ENCODE measurements at places on chromosomes 3 and 15.
A peak's percentile ranks its signal among the peaks of the same experiment; 100 is the strongest.

- DNase-seq: peak; percentile 48
These were observed 2.0 kb downstream of the ABTB1 start for GRCh38 chr3:127674790-127675189.

- DNase-seq: no peak
These were observed 8.7 kb downstream of the STX19 start for GRCh38 chr3:94019659-94020058.

DNA sequence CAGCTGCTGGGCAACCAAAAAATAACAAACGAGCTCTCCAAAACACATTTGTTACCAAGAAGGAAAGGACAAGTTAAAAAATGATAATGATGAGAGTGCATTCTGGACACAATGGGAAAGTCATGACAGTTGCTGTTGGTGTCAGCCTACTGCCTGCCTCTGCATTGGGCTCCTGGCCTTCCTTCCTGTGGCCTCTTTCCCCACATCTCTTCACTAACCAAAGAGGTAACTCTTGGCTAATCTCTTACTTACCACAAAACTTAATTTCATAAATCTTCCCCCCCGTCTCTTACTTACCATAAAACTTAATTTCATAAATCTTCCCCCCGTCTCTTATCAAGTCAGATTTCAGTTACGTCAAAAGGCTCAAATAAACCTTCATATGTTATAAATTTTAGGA, 58.6 kb downstream of the AGTR1 start:
- no peak for DNase-seq

GRCh38 chr3:18438586-18438985, 13.4 kb upstream of the SATB1 start:
- no peak for DNase-seq

- no peak for DNase-seq
These were observed 490.9 kb upstream of the CFAP20DC start for GRCh38 chr3:59540696-59541095.

DNA sequence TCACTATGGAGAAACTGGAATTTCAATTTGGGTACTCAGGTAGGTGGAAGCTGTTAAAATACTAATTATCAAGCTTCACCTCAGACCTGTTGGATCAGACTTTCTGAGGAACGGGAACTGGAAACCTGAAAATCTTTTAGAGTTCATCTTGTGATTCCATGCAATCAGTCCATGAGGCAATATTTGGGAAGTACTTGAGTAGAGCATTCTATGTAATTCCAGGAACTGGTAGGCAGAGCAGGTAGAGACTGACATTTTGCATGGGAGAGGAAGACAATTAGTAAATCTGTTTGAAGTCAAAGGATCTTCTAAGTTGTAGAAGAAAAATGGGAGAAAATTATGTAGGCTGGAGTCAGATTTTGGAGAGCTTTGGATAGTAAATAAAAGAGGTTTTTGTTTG, 43.1 kb downstream of the FGF7 start:
- DNase-seq: no peak

DNA sequence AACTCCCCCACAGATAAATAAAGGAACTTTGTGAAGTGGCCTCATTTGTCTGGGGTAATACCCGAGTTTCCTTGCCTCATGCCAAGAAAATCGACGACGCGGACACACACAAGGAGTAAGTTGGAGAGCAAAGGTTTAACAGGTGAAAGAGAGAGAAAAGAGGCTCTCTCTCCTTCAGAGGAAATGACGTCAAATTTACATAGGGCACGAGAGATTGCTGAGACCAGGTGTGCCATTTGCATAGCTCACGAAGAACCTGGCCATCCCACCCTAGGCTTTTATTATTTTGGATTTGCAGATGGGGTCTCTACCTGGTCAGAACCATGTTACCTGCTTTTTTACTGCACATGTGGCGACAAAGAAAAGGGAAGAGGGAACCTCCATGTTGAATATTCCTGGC, 49.3 kb upstream of the IGF2BP2 start:
- DNase-seq: no peak

- DNase-seq: no peak
These were observed 14.0 kb upstream of the TMF1 start for GRCh38 chr3:69066121-69066520.

DNA sequence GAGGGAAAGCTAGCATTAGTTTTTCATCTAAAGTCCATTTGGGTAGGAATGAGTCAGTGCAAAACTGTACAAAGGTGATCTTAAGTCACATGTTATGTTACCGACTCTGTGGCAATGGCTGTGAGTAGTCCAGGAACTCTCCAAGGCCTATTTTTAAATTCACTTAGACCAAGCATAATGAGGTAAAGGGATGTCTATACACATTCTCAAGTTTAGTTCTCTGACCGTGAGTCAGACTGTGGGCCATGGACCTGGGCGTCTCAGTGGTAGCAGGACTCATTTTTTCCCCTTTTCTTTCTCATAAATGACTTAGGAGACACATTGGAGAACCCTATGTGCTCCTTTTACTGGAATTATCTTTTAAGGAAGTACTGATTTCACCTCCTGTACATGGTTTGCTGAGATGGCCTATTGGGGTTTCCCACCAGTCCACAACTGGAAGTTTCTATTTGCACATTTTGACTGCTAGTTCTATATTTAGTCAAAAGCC, 488.7 kb upstream of the TPRG1 start:
- no peak for DNase-seq

DNA sequence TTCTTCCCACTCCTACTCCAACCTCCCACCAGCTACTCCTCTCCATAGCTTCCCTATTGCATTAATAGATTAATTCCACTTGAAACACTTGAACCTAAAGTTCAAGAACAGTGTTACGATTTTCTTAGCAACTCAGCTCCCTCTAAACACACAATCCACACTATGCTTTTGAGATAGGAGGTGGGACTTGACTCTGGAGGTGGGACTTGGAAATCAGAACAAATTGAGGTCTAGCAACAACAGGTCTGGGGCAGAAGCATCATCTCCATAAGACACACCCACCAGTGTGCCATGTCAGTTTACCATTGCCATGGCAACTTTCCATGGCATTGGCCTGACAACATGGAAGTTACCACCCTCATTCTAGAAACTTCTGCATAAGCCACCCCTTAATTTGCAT, 336.5 kb upstream of the ALCAM start:
- DNase-seq: no peak

GRCh38 chr3:50749822-50750221, 75.1 kb downstream of the DOCK3 start:
- no peak for DNase-seq

- DNase-seq: no peak
These were observed 93.3 kb upstream of the SLC4A7 start for GRCh38 chr3:27577504-27577903.

DNA sequence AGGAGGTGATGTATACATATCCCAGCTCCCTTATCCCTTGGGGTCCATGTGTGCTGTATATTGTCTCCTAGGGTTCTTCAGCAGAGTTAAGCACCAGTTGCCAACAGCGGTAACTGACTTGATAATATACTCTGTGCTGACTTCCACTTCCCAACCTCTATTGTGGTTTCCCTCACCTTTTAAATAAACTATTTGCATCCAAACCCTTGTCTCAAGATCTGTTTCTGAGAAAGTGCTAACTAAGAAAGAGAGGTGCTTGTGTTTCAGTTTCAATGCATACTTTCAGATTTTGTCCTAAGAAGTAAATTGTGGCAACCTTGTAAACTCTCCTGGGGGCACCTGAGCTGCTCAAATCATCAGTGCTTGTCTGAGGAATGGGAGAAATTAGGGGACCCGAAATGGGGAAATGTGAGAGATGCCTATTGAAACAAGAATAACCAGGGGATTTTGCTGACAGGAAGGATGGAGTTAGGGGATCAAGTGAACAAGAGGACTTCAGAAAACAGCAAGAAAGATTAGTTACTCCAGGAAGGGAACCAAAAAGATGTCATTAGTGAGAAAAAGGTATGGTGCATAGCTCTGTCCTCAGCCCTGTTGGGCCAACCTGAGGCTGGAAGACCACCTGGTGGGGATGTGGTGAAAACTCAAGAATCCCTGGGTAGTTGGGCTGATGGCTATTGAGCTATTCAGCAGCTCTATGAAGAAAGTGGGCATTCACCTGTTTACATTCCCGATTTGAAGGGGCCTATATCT, 50.9 kb upstream of the MRPL3 start:
- no peak for DNase-seq

- DNase-seq: no peak
These were observed 4.3 kb upstream of the TSEN2 start for GRCh38 chr3:12479919-12480427.

- DNase-seq: no peak
These were observed 64.6 kb upstream of the UBE2E1 start for GRCh38 chr3:23741036-23741706.

DNA sequence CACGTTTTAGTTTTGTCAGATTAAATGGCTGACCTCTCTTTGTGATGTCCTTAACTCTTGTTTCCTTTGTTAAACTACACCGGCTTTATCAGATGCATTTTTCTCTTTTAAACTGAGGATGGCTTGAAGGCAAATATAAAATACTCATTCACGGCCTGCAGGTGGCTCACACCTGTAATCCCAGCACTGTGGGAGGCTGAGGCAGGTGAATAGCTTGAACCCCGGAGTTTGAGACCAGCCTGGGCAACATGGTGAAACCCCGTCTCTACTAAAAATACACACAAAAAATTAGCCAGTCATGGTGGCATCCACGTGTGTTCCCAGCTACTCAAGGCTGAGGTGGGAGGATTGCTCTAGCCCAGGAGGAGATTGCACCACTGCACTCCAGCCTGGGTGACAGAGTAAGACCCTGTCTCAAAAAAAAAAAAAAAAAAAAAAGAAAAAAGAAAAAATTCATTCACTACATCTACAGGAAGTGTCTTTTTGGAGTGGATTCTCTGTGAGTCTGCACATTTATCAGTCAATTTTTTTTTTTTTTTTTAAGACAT, 34.7 kb upstream of the SACM1L start:
- no peak for DNase-seq

GRCh38 chr3:126523745-126524428, at the start of gene CHST13:
Gene CHST13 (plus strand): TSS chr3:126524155. CDS start chr3:126524333, 178 bp downstream.
- peak; percentile 91 for DNase-seq

- no peak for DNase-seq
These were observed 90.6 kb downstream of the POLR2M start for GRCh38 chr15:57797110-57797509.

DNA sequence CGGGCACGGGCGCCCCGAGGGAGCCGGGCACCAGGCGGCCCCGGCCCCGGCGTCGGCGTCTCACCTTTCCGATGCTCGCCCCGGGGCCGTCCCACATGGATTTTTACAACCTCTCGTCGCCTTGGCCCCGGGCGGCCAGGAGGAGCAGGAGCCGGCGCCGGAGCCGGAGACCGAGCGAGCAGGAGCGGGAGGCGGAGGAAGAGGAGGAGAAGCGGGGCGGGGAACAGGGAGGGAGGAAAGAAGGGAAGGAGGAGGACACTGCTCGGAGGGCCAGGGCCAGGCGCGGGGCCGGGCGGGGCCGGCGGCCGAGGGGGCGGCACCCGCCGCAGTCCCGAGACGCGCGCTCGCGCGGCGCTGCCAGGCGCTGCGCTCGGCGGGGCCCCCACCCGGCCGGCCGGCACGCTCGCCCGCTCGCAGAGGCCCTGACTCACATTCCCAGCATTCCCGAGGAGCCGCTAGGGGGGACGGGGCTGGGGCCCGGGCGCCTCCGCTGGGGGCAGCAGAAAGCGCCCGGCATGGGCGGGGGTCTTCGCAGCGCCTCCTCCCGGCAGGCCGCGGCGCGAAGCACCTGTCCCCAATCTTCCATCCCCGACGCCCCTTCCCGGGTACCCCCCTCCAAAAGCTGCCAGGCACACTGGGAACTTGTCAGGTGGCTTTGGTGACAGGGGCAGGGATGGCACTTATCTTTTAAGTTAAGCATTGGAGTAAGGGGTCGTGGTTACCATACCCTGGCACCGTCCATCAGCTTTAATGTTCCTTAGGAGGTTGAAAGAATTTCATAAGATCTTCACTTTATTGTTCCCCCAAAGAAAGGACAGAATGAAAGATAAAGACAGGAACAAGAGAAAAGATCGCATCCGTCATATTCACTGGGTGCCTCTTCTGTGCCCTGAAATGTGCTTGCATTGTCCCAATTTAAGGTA, at the start of gene ERC2:
Gene ERC2 (minus strand): TSS at position 284 of the 923 bp plus-strand sequence.
- DNase-seq: peak; percentile 81

- DNase-seq: no peak
These were observed 79.8 kb downstream of the RBPMS2 start for GRCh38 chr15:64695561-64695992.

- DNase-seq: no peak
These were observed 76.1 kb downstream of the LDHAL6B start for GRCh38 chr15:59282515-59283337.

DNA sequence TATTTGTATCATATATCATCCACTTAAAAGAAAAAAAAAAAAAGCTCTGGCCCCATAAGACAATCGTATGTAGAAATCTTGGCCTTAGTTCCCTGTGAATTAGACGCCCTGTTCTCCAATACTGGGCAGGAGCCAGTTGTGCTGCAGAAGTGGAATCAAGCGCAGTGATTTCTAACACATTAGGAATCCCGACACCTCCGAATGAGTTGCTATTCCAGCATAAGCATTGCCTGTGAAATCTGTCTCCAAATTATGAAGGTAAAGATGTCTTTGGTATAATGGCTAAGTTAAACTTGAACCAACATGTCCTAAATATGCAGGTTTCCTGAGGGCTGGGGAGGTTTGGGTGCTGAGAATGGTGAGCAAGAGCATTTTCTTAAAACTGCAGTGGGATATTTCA, 199.4 kb upstream of the ARRDC4 start:
- DNase-seq: no peak

DNA sequence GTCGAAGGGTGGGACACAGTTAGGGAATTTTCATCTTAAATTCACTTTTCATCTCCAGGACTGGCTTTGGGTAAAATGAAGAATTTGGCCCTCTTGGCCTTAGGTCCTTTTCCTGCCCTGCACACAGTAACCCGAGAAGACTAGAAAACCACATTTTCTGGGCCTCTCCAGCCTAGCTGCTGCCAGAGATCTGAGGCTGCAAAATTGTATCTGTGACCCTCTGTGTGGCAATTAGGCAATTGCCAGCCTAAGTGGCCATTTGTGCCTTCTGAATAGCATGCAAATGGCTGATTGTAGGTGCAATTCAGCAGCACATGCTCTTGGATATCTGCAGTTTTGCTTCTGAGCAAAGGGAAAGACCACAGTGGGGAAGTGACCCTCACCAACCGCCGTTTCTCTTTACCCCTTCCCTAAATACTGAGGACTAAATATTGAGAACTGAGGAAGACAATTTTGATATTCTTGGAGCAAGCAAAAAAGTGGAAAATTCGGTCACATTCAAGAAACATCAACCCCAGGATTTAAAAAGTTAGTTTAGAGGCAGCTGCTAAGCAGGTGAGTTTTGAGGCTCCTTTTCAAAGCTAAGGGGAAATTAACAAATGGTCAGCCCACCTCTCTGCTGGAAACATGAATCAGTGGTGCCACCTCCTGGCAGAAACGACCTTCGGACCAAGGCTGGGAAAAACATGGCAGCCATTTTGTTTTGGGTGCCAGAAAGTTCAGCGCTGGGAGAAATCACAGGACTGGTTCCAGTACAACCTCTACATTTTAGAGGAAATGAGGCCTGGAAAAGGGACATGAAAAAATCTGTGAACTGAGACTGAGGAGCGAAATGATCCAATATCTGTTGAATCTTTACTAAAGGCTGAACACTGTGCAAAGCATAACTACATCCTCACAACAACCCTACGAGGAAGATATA, 56.6 kb upstream of the PRTG start:
- no peak for DNase-seq

- no peak for DNase-seq
These were observed 28.7 kb upstream of the PLOD2 start for GRCh38 chr3:146189519-146190173.

- DNase-seq: peak; percentile 92
These were observed 73.8 kb upstream of the HEG1 start for GRCh38 chr3:125129512-125129997.

- no peak for DNase-seq
These were observed 337.4 kb upstream of the C2CD4B start for GRCh38 chr15:62502451-62502850.

GRCh38 chr15:89225588-89225987, 4.2 kb upstream of the RLBP1 start:
- no peak for DNase-seq

- DNase-seq: no peak
These were observed 474.8 kb downstream of the CNTN3 start for GRCh38 chr3:74139648-74140047.

Data from posterior vena cava (tissue), 2 donors.